HuH-7 (cell line): ENCODE measurements at places on chromosomes 4 and X.

DNA sequence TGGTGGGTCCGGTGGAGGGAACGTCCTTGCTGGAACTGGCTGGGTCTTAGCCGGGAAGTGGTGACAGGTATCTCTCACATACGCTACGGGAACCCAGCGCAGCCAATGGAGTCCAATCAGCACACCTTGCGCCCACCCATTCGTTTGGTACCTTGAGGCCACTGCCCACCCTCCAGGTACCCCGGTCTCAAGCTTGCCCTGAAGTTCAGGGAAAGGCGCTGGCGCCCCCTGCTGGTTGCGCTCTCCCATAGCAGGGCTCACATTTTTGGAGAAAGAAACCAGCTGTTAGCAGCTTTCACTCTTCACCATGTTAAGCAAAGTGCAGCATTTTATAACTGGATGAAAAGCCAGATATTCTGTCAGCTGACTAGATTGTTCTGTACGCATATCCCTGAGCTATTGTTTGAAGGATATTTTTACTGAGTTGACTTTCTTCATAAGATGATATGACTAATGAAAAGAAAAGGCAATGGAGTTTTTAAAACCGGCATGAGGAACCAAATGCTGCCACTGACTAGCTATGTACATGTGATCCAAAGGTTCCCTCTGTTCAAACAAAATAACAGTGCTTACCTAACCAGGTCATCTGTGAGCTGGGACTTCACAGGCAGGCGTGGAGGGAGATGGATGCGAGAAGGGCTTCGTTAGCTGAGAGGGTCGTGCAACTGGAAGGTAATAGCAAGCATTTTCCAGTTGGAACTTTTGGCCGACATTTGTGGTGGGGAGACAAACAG lies 43.7 kb downstream of the OTOP1 start:
- peak; percentile 34 for DNase-seq

DNA sequence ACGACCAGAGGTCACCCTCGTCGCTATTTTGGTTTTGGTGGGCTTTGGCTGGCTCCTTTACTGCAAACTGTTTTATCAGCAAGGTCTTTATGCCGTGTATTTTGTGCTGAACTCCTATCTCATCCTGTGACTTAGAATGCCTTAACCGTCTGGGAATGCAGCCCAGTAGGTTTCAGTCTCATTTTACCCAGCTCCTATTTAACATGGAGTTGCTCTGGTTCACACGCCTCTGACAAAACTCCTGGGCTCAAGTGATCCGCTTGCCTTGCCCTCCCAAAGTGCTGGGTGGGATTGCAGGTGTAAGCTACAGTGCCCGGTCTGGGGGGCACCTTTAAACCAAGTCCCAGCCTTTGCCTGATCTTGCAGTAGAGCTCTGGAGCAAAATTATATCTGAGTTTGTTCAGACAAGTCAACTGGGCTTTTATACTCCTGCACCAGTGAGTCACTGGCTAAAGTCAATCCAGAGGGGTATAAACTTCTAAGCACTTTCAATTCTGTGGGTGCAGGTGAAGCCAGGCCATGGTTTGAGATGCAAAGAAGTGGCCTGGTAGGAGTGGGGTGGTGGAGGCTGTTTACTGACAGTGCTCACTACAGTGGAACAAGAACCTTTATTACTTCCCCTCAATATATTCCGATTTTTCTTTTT lies 50.2 kb downstream of the MGST2 start:
- DNase-seq = no peak

DNA sequence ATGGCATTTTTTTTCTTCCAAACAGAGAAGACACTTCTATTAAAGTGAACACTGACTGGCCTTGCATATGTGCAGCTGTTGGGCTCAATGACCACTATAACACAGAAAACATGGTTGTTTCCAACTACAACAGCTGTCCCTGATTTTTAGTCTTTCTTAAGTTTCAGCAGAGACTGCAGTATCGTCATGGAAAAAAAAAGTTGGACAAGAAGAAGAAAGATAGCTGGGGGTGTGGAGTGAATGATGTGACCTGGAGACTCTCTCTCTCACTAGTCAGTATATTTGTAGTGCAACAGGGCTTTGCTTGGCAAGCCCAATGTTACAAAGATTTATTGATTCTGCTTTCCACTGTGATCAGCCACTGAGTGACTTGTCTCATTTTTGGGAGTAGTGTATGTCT lies 29.5 kb upstream of the C4orf54 start:
- no peak for DNase-seq

- DNase-seq = no peak
These were observed 2.8 kb downstream of the ERVMER34-1 start for GRCh38 chr4:52748432-52748831.

- DNase-seq = no peak
These were observed 165.9 kb upstream of the TLL1 start for GRCh38 chr4:165707128-165707527.

DNA sequence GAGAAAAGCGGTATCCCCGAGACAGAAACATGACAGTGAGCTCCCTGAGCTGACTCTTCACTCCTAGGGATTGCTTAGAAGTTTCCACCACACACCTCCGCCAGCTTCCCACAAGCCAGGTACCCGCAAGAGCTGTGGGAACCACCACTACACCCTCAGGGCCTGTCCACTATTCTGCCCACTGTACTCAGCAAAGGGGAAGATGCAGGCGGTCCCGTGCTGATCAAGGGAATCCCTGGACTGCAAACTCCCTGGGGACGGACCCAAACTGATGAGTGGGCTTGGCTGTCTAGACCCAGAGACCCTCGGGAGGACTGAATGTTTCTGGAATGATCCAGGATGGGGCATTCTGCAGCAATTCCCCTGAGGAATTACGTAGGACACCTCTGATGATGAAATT lies 30.2 kb downstream of the REELD1 start:
- DNase-seq = no peak

- DNase-seq = no peak
These were observed 44.1 kb upstream of the TLR3 start for GRCh38 chr4:186024637-186025407.

- DNase-seq = peak; percentile 13
These were observed 372.9 kb downstream of the KLHL13 start for GRCh38 chrX:117743469-117744251.

DNA sequence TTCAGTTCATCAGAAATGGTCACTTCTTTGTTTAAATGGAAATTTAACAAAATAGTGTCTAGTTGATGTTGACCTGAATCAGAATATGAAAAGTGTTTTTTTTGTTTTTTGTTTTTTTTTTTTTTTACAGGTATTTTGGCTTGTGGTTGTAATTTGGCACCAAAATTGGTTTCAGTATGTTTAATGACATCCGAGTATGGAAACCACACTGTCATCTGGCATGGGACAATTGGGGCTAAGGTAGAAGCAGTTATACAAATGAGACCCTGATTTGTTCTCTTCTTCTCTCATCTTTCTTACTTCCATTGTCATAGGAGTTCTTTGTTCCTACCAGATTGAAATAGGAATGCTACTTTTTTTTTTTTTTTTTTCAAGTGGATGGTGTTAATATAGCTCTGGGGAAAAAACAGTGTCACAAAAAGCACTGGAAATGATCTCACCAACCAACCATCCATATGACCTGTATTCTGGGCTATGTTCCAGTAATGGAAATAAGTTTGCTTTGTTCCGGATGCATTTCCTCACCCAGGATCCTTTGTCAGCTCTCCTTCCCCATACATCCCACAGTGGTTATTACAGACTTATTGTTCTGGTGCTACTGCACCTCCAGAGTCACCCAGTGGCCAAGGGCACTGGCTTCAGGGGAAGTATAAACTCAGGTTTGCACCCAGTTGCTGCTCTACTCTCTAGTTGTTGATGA lies 95.8 kb downstream of the ATXN3L start:
- no peak for DNase-seq

GRCh38 chr4:92969650-92970379 lies 666.0 kb downstream of the GRID2 start:
- peak; percentile 17 for DNase-seq

DNA sequence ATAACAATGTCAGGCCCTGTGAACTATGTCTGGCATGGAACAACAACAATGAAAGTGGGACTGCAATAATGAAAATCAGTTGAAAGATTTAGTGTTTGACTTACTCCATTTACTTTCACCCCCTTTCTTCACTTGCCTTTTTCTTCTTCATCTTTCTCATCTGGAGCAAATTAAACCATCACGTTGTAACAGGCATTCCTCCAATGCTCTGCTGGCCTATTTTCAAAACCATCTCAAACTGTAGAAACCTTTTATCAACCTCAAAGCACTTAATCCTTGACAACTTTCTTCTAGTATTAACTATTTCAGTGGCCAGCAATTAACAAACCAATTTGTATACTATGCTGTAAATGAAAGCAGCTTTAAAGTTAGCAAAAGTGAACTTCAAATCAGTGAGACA lies 8.3 kb downstream of the KLHL13 start:
- no peak for DNase-seq

DNA sequence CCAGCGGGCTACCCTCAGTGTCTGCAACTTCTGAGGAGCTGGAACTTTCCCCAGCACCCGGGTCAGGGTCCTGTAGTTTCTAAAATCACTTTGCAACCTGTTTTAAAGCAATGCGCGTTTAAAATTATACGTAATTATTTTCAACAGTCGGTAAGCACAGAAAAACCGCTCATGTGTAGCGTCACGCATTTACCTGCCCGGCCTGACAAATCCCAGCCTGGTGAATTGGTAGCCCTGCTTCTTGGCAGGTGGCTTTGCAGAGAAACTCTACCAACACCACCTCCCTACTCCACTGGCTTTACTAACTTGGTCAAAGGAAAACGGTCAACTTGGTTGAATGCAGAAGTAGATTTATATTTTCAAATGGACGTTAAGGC lies 640 bp downstream of the BANK1 start:
- peak; percentile 5 for DNase-seq

GRCh38 chrX:130179170-130179569 lies 7.4 kb downstream of the RAB33A start:
- no peak for DNase-seq

DNA sequence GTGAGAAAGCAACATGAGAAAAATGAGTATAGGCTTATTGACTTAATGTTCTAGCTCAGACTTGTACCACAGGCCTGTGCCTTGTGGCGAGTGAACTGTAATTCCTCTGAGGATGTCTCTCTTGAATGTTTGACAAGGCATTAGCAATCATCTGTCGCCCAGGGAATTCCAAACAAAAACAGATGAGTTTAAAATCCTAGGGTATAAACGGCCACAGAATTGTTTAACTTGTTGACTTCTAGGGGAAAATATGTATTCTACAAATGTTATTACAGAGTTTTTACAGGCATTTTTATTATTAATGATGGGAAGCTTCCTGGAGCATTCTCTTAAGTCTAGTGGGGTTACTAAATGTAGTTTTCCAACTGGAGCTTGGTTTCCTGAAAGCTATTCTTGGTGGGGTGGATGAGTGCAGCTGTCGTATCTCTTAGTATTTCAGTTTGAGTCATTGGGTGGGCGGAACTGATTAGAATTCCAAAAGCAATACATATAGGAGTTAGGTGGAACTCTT lies 40.6 kb downstream of the ARHGAP10 start:
- no peak for DNase-seq

DNA sequence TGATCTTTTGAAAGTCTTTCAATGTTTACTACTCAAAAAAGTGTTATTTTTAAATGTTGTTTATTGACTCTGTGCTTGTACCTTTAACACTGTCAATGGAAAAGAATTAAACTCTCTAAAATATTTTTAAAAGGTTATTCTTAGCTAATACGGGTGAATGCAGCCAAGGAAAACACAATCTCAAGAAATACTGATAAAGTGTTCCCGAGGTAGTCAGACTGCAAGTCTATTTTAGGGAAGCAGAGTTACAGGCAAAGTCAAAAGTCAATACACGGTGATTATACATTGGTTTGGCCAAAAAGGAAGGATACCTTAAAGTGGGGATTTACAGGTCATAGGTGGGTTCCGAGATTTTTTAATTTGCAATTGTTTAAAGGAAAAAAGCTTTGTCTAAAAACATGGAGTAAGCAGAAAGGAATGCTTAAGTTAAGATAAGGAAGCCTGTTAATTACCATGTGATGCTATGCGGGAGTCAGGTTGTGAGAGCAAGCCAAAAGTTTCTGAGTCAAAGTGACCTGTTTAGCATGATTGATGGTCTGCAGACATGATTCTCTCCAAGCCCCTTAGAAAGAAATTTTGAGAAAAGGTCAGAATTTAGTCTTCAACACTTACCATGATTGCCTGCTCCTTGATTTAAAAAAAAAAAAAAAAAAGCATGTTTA lies 288.4 kb downstream of the KLHL4 start:
- DNase-seq = no peak

GRCh38 chr4:90190525-90190924 lies 63.3 kb downstream of the CCSER1 start:
- DNase-seq = no peak

GRCh38 chrX:74578137-74578536 lies 36.3 kb downstream of the RLIM start:
- DNase-seq = no peak

GRCh38 chr4:69833251-69833650 lies 26.7 kb downstream of the SULT1E1 start:
- DNase-seq = no peak

- DNase-seq = no peak
These were observed 111.2 kb downstream of the QDPR start for GRCh38 chr4:17400686-17401085.

DNA sequence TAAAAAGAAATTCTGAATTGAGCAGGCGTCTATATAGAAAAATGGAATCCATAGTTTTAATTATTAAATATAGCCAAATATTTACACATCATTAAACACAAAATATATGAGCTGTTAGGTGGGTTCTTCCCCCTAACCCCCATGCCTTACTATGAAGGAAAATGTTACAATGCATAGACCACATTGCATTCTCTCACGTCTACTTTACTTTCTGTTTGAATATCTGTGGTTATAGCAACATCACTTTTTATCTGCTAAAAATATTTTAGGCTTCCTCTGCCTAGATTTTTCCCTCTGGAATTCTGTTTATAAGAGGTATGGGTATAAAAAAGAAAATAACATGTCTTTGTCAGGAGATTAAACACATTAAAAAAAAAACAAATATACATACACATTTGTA lies 73.1 kb downstream of the MAML3 start:
- no peak for DNase-seq

DNA sequence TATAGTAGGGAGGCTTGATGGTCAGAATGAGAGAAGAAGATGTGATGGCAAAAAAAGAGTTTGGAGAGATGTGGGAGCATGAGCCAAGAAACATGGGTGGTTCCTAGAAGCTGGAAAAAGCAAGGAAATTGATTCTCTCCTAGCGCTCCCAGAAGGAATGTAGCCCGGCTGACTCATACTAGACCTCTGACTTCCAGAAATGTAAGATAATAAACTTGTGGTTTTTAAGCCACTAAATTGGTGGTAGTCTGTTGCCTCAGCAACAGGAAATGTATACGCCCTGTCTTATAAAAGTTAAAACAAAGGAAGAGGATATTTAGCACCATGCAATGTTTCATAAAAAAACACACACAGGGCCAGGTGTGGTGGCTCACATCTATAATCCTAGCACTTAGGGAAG lies 182.7 kb upstream of the PCDH7 start:
- no peak for DNase-seq

- DNase-seq = no peak
These were observed 47.7 kb downstream of the KLF8 start for GRCh38 chrX:56279863-56280262.
